NCI-H146 (cell line): ENCODE measurements at places on chromosomes 4 and X.
A peak's percentile ranks its signal among the peaks of the same experiment; 100 is the strongest.

GRCh38 chr4:147822128-147822527, 90.2 kb downstream of the ARHGAP10 start:
- DNase-seq: no peak

GRCh38 chr4:21470535-21470934, 478.0 kb downstream of the KCNIP4 start:
- peak; percentile 23 for DNase-seq

DNA sequence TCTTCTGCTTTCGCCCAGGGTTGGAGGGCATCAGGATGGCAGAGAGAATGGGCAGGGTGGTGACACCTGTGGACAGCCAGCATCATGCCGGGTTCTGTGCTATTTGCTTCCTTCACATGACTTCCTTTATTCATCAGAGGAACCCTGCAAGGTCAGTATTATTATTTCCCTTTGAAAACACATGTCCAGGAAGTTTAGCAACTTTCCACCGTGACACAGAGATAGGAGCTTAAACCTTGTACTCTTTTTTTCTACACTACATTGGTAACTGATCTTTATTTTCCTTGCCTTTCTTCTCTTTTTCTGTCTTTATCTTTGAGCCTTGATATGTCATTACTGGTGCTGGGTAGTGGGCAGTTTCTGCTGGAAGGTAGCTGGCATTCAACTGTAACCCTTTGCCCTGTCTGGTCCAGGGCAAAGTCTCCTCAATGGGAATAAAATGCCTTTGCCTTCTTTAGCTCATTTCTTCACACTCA, 5.0 kb upstream of the MGST2 start:
- no peak for DNase-seq

- DNase-seq: no peak
Observed at GRCh38 chr4:86483773-86484172, 110.3 kb upstream of the PTPN13 start.

DNA sequence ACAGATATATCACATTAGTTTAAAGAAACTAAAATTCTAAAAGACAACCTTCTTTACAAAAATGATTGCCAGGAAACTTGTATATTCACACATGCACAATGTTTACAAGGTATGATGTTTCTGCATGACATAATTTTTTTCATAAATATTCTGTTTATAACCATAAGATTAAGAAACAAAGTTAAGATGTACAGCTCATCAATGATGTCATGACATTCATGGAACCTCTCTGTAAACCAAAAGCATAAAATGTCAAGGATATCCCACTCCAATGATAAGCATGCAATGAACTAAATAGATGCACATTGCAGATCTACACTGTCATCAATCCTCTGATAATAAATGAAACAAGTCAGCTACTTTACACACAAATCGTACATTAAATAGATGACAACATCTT, 136.0 kb downstream of the MAB21L2 start:
- no peak for DNase-seq
